ENCODE measurements at places on chromosomes 2 and 18.

DNA sequence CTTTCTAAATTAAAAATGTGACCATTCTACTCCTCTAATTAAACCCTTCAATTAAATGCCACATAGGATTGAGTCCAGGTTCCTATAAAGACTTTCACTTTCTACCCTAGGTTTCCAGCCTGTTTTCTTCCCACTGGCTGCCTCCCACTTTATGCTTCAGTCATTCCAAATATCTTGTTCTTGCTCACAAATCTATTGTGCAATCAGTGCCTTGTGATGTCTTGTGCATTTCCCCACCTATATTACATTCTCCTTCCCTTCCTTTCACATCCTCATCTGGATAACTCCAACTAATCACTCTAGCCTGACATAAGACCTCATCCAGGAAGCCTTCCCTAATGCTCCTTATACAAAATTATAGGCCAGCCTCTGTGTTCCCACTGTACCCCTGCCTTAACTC lies 281.7 kb upstream of the LRATD1 start:
- no peak for DNase-seq

GRCh38 chr2:25805987-25806386 lies 72.3 kb downstream of the ASXL2 start:
- DNase-seq = no peak

DNA sequence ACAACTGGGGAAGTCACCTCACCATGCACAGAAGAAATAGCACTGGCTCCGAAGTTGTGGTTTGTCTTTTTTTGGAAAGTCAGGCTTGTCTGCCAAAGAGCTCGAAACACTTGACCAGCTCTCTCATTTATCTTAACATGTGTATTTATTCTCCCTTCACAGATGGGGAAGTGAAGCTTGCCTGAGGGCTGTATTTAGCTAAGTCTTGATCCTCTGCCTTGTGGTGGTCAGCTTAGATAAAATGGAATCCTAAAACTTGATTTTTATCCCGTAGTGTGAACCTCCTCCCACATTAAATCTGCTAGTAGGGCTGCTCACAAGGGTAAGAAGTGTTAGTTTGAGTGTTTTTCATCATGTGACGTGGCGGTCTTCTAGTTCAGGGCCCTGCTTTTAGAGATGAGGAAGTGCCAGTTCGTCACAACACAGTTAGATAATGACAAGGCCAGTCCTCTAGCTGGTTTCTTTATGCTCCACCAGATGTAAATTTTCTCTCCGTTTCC lies 89.7 kb downstream of the TMEM247 start:
- no peak for DNase-seq

GRCh38 chr18:46324087-46324955 lies 220.1 kb downstream of the HAUS1 start:
- no peak for DNase-seq

- no peak for DNase-seq
Measured at GRCh38 chr2:149715005-149715592, 127.5 kb upstream of the MMADHC start.
